ENCODE measurements at places on chromosomes 4 and X. TPM values are rescaled to one million over a fixed set of nuclear protein-coding genes. Genes with fewer than 3 reads are reported as not detected.

The FGF13 gene
- total RNA-seq: not detected

The GPM6B gene
- not detected for total RNA-seq

- H3K4me3 ChIP-seq: no peak overlapping the region
- no peaks in the 10 kb centered on the region for H3K36me3 ChIP-seq
- no peak overlapping the region for H3K27ac ChIP-seq
- DNase-seq: no peak
Observed at GRCh38 chr4:10753336-10753735, 68.8 kb upstream of the CLNK start.

DNA sequence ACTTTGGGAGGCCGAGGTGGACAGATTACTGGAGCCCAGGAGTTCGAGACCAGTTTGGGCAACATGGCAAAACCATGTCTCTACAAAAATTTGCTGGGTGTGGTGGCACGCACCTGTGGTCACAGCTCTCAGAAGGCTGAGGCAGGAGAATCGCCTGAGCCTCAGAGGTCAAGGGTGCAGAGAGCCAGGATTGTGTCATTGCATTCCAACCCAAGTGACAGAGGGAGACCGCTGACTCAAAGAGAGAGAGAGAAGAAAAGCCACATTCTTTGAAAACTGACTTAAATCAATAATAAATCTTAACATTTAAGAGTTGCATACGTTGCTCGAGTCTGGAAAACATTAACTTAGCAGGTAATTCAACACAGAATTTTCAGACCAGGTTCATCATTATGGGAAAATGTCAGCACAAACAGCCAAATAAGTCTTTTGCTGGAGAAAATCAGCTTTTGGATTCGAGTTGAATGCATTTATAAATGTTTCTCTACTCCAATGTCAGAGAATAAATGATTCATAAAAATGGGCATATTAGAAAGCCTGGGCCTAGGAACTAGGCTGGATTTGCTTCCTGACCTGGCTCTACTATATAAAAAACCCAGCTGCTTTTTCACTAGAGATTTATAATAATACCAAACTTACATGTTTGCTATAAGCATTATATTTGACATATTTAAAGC, 68.3 kb upstream of the RBPJ start:
- DNase-seq: no peak
- no peak overlapping the region for H3K27ac ChIP-seq
- no peaks in the 10 kb centered on the region for H3K27me3 ChIP-seq
- no peak overlapping the region for H3K4me3 ChIP-seq

DNA sequence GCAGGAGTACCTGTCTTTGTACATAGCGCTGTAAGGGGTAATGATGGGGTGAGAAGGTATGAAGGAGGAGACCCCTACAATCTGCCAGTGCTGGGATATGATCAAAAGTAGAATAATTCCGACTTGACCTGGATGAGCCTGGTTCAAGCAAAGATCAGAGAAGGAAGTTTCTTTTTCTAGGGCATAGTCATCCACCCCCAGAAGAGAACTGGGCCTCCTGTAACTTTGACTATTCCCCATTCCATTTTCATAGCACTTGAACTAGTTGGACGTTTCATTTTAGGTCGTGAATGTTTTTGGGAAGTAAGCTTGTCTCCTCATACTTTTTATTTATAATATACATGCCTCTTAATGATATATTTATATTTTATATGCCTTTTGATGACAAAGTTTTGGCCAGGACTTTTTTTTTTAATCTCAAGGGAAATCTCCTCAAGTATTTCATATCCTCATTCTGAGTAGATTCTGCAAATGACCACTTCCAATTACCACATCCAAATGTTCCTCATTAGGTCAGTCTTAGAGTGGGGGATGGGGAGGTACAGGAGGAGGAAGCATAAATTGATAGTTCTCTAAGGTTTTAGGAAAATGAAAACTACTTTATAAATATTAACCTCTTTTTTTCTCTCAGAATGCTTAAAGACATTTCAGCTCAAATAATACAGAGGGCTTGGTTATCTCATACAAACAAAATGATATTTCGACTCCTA, 3.5 kb downstream of the CXorf58 start:
- H3K4me3 ChIP-seq: no peak overlapping the region
- no peaks in the 10 kb centered on the region for H3K36me3 ChIP-seq
- H3K4me1 ChIP-seq: peaks cover 10% of the 10 kb centered on the region
- no peaks in the 10 kb centered on the region for H3K27me3 ChIP-seq
- H3K27ac ChIP-seq: no peak overlapping the region

DNA sequence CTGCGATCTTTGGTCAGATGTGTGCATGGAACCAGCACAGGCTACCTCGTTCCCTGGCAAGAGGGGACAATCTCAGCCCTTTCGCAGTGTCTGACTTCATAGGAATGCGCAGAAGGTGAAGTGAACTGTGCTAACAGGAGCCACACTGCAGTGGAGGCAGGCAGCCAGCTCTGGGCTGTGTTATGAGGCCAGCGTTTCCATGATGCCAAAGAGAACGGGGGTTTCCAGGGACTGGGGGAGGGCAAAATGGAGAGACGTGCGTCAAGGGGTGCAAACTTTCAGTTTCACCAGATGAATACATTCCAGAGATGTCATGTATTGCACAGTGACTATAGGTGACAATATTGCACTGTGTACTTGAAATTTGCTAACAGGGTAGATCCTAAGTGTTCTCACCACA, 30.4 kb downstream of the CLDN34 start:
- H3K4me1 ChIP-seq: no peaks in the 10 kb centered on the region
- DNase-seq: no peak
- no peak overlapping the region for H3K27ac ChIP-seq
- no peaks in the 10 kb centered on the region for H3K27me3 ChIP-seq
- H3K4me3 ChIP-seq: no peak overlapping the region

DNA sequence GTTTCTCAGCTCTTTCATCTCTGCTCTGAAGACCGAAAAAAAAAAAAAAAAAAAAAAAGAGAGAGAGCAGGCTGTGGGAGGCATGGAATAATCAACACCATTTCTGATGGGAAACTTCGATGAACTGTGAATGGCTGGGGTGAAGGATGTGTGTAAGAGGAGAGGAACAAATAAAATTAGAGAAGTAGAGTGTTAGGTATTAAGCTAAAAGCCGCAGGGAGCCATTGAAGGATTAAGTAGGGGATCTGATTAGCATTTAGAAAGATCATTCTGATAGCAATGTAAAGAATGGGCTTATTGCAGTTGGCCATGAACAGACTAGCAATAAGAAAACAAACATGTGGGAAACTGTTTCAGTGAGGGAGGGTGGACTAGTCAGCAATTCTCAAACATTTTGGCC, 33.6 kb upstream of the JADE1 start:
- no peaks in the 10 kb centered on the region for H3K4me1 ChIP-seq
- H3K36me3 ChIP-seq: no peaks in the 10 kb centered on the region
- H3K27ac ChIP-seq: no peak overlapping the region
- no peaks in the 10 kb centered on the region for H3K27me3 ChIP-seq
- DNase-seq: no peak
- H3K4me3 ChIP-seq: no peak overlapping the region

DNA sequence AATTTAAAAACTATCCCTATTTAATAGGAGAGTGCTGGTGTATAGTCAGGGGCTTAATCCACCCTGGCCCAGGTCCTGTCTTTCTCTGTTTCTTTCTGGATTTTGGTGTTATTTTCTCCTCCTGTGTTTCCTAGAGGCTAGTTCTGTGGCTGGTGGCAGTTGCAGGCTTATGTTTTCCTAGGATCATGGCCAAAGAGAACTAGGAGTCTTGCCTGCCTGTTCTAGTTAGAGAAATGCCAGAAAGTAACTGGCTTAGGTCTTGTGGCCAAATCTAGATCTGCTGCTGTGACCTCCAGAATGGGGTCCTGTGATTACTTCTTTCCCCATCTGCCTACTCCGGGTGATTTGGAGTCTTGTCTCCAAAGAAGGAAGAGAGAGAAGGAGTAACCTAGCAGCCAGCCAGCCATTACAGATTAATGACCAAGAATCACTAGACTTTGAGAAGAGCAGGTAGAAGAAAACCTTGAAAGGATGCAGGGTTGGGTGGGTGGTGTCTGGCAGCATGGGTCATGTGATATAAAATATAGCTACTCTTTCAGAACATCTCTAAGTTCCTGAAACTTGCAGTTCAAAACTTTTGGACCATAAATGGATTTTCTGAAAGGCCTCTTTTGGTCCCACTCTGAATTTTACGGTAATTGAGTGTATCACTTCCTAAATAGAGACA, 117.9 kb downstream of the STIM2 start:
- H3K36me3 ChIP-seq: no peaks in the 10 kb centered on the region
- no peaks in the 10 kb centered on the region for H3K27me3 ChIP-seq
- peaks cover 10% of the 10 kb centered on the region for H3K4me1 ChIP-seq
- no peak overlapping the region for H3K4me3 ChIP-seq
- no peak overlapping the region for H3K27ac ChIP-seq
- no peak for DNase-seq

GRCh38 chr4:108543359-108543968, 76.9 kb upstream of the RPL34 start:
- H3K27me3 ChIP-seq: no peaks in the 10 kb centered on the region
- DNase-seq: no peak
- H3K36me3 ChIP-seq: no peaks in the 10 kb centered on the region
- H3K4me3 ChIP-seq: no peak overlapping the region
